Activated naive CD8-positive, alpha-beta T cell treated with anti-CD3 and anti-CD28 coated beads, Interleukin-2, amount 10 ng/mL, durations not matched to agents 7 days and 5 days (primary cell): ENCODE measurements at places on chromosomes 13 and 19. TPM values are rescaled to one million over a fixed set of nuclear protein-coding genes. Genes with fewer than 3 reads are reported as not detected.

DNA sequence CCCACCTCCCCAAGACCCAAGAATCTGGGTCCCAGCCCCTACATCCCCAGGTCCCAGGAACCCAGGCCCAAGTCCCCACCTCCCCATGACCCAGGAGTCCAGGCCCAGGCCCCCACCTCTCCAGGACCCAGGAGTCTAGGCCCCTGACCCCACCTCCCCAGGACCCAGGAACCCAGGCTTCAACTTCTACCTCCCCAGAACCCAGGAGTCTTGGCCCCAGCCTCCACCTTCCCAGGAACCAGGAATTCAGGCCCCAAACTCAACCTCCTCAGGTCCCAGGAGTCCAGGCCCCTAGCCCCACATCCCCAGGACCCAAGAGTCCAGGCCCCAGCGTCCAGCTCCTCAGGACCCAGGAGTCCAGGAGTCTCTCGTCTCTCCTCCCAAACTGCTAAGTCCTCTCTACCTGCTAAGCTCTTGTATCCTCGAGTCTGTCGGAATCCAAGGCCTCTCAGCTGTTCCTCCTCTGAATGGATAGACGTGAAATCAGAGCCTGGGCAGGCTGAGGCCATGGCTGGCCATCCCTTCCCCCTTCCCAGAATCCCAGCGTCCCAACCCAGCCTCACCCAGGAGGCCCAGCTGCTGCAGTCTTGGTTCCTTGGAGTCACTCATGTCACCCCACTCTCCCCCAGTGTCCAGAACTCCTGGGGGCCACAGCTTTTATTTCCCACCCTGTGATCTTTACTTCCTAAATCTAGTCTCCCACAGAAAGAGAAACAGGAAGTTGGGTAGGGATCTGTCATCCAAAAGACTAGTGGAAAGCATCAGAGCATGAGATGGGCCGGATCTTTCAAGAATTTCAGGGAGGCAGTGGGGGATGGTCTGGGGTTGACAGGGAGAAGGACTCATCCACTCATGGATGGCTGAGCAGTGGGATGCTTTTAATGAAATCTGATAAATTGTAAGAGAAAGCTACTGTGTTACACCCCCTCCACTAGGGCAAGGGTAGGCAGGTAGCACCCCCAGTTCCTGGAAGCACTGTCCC lies at the start of gene CD209:
TSS of gene CD209 (minus strand) at position 632 of the 982 bp plus-strand sequence. CDS start at position 609, 23 bp downstream.
- DNase-seq: no peak

DNA sequence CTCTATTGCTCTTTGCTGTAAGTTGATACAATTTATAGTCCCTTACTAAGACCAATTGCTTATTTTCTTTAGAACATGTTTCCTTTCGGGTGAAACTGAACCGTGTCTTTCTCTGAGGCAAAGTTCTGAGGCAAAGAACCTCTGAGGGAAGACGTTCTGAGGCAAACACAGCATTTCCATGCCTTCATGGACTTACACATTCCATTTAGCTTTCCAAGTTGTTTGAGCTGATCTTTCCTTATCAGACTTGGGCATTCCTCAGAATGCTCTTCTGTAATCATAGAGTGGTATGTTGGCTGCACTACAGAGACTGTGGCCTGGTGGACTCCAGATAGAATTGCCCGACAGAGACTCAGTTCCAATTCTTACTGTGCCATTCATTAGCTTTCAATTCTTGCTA lies 579.1 kb downstream of the KCTD12 start:
- no peak for DNase-seq

The SMAD9 gene
- total RNA-seq: not detected

GRCh38 chr13:97621631-97622030 lies 187.7 kb downstream of the RAP2A start:
- no peak for DNase-seq

DNA sequence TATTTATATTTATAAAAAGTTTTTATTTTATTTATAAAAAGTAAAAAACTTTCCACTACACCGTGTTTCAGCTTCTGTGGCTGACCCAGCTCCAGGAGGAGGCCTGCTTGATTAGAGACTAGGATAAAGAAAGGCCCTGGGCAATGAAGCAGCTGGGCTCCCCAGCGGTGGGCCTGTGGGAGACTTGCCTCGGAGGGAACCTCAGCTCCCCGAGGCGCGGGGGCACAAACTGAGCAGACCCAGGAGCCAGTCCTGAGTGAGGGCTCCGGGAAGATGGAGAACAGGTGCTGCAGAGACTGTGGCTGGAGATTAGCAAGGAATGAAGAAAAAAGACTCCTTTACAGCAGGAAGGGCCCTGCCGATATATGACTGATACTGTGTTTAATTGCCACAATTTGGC lies 63.8 kb upstream of the GJB6 start:
- no peak for DNase-seq

- peak; percentile 78 for DNase-seq
Measured at GRCh38 chr19:17385878-17386611, 8.0 kb downstream of the CCDC194 start.

The B3GNT8 gene
- total RNA-seq: 2.0 TPM
